ENCODE measurements at places on chromosomes 13 and 19.

GRCh38 chr19:3515891-3516422 is 9.8 kb downstream of the FZR1 start:
- DNase-seq: no peak

DNA sequence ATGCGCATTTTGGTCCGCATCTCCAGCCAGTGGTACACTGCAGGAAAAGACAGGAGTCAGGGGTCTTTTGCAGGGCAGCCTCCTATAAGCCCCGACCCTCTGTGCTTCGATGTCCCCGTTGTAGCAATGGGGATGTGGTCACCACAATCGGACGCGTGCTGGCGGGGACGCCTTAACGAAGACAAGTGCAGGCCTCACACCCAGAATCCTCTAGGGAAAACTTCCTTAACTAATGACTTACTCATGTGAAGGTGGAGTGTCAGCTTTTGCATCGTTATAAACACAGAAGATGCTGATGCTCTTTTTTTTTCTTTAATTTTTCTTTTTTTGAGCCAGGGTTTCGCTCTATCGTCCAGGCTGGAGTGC is 22.1 kb downstream of the VASP start:
- DNase-seq: no peak

DNA sequence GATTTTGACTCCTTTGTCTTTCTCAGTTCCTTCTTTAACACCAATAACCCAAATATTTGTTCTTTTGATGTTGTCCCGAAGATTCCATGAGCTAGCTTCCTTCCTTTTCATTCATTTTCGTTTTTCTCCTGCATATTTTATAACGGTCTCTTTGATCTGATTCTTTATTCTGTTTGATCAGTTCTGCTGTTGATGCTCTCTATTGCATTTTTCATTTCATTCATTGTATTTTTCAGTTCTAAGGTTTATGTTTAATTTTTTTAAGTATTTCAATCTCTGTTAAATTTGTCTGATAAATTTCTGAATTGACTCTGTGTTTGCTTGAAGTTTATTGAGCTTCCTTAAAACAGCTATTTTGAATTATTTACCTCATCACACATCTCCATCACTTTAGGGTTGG is 68.4 kb upstream of the LRCH1 start:
- no peak for DNase-seq

- no peak for DNase-seq
Measured at GRCh38 chr19:52343548-52343947, 7.5 kb downstream of the ZNF610 start.

DNA sequence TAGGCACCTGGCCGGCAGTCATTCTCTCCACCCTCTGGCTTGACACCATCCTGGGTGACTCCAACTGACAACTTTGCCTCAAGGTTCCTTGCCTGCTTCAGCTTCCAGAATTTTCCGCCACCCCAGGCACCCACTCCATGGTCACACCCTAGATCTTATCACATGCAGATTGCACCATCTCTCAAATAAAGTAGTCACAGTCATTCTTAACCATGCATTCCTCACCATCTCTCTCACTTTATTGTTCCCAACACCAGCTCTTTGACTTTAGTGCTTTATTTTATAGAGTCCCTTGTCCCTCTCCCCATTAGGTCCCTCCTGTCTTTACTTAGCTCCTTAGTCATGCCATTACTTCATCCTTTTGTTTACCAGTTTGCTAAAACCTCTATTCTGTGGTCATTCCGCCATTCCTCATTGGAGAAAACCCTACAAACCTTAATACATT is 351.7 kb downstream of the SPRY2 start:
- DNase-seq: no peak

DNA sequence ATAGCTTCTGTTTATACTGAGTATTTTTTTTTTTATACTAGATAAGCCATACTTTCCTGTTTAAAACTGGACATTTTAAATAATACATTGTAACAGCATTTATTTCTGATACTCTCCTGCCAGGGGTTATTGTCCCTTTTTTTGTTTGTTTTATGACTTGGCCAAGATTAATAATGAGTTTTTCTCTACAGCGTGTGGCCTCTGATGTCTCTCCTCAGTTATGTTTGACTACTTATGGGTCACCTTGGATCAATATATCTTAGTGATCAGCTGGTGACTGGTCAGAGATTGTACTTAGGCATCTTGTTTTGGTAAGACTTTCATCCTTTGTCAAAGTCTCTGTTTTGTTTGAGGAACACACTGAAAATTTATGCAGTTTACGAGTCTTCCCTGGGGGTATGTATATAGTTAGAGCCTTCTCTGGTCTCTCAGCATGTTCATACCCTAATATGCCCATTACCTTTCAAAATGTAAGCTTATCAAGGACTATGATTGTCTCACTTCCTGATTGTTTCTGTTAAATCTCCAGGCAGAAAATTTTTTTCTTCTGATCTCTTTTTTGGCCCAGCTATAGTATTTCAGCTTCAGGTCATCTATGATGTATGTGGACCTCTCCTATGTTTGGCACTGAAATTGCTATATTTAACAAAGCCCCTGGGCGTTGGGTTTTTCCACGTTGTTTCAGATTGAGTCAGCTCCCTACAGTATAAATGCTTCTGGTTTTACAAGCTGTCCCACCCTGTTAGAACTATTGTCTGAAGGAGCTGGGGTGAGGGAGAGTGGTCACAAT is 87.9 kb downstream of the URI1 start:
- DNase-seq: no peak

GRCh38 chr19:29706635-29707034 is 8.4 kb downstream of the C19orf12 start:
- no peak for DNase-seq

GRCh38 chr19:4909156-4909896 is at the start of gene UHRF1:
Gene UHRF1, plus strand, starts transcription at chr19:4909501. Its CDS starts 1,385 bp downstream, at chr19:4910886.
- no peak for DNase-seq

- no peak for DNase-seq
Measured at GRCh38 chr13:43543331-43543730, 243.4 kb downstream of the ENOX1 start.

- DNase-seq: no peak
Measured at GRCh38 chr19:34155686-34156085, 16.6 kb upstream of the LSM14A start.

DNA sequence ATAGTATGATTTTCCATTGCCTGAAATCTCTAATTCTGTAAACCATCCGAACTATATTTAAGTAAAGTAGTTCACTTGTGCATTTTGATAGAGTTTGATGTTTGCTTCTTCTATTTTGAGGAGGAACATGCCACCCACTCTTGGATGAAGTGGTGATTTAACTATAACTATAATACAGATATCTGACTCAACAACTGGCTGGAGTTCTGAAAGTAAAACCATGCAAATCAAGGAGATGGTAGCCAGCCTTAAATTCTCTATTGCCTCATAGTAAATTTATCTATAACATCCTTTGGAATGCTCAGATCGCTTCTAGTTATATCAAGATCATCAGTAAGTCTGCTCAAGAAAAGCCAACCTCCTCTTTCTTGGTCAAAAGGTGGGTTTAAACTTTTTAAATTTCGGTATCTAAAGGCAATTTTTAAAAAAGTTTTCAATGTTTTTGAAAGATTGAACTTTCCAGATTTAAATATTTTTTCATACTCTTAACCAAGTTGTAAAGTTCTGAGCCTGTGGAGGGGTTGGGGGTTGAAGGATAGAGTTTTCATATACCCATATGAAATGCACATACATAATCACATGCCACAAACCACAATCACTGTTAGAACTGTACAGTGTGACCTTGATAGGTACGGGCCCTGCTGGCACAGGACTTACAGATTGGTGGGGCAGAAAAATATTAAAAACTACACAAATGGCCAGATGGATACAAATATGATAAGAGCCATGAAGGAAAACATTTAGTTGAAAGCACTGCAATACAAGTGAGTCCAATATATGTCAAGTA is 90.5 kb upstream of the RFC3 start:
- no peak for DNase-seq
